ENCODE measurements at places on chromosomes 7 and 10.

DNA sequence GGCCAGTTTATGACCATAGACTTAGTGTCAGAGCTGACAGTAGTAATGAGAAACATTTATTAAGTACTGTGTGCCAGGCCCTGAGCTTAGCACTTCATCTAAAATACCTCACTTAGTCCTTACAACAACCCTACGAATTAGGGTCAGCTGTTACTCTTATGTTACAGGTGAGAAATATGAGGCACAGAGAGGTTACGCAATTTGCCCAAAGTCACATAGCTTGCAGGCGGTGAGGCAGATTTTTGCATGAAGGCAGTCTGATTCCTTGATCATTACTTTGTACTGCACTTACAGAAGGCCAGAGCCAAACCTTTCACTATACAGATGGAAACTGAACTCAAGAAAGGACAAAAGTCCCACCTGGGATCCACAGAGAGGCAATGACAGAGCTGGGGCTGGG is 10.2 kb downstream of the CDH23 start:
- no peak for DNase-seq

DNA sequence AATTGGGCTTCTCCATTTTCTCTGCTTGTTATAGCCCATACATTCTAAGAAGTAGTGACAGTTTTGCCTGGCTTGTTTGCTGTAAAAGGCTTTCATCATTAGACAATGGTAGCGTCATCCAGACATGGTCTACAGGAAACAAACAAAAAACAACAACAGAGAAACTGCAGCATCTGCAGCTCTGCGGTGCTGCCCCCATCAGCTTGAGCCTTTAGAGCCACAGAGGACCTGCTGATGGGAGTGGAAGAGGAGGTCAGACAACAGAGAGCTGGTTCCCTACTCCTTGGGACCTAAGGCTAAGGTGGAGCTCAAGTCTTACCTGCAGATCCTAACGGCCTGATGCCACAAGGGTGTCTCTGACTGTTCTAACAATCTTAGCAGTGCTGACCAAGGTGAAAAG is 3.1 kb downstream of the INA start:
- DNase-seq = no peak

GRCh38 chr10:60896033-60896432 is 48.0 kb downstream of the RHOBTB1 start:
- no peak for DNase-seq

GRCh38 chr7:55774327-55775050 is 88.1 kb downstream of the SEPTIN14 start:
- no peak for DNase-seq
